ENCODE measurements at places on chromosomes 5 and 9.

GRCh38 chr5:37771731-37772130 is 68.1 kb downstream of the GDNF start:
- no peak for DNase-seq

DNA sequence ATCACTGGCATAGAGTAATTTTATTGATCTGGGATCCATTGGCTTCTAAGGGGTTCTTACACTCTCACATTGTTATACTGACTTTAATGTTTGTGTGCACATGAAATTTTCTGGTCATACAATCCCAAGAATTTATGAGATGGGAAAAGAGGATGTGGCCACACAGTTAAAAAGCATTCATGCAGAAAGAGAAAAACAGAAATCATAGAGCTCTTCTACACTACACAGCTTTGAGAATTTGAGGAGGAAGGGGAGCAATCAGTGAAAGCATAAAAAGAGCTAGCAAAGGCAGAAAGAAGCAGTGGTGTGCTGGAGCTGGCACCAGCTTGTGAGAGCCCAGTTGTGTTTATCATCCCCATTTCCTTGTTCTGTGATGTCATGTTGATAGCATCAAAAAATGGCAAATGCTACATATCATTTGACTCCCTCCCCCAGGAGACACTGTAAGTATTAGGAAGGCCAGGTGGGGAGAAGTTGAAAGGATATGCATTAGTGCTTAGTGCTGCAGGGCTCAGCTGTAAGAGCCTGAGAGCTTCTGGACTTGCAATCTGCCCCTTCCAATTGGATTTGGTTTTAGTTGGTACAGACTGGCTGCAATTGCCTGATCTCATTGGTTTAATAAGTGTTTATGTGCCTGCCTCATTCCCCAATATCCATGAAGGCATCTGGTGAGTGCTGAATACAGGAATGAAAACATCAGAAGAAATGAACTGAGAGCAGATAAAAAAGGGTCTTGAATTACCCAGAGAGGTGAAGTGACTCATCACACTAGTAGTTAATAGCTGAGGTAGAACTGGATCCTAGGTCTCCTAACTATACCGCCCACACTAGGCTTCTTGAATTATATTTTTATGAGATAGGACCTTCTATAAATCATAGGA is 30.9 kb downstream of the RHOBTB3 start:
- DNase-seq: no peak

DNA sequence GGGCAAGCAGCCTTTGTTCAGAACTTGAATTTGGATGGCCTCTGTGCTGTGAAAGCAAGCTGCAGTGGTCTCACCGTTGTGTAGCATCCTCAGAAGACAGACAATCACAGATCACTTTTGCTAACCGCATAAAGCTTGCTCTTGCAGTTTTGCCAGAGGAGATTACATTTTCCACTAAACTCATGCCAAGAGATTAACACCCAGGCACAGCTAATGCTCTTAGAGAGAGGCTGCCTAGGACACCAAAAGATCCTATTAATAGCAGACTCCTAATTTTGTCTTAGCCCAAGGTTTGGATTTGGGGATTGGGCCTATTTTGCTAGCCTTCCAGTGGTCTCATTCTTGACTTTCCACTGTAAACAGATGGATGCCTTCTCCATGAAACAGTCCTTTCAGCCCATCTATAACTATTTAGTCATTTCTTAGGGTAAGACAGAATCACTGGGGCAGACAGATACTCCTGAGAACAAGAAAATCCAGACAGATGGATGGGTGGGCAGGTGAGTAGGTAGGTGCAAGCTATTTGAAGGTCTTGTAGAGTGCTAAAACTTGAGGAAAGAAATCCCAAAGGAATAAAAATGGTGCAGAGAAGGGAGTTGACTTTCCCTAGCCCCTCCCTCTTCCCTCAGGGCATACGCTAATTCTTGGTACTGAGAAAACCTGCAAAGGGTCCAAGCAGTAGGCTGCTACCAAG is 506.2 kb downstream of the SPOCK1 start:
- no peak for DNase-seq

- no peak for DNase-seq
Measured at GRCh38 chr9:123044586-123044985, 11.1 kb downstream of the GPR21 start.

DNA sequence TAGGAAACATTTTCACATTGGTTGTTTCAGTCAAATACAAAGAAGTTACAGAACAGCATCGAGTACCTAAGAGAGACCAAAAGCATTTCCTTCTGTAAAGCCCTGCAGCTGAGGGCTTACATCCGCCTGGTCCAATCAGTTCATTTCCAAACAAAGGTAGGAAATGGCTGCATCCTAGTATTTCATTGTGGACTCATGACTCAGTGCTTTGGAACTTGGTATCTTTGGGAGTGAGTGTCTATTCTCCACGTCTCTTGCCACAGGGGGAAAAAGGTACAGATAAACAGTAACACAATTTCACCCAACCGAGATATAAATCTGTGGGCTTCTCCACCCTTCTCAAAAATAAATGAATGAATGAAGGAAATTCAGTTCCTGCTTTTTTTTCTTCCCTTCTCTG is 75.4 kb downstream of the NFIB start:
- DNase-seq: no peak

- no peak for DNase-seq
Measured at GRCh38 chr9:114638404-114638803, 19.2 kb downstream of the TEX53 start.

GRCh38 chr9:72809586-72809985 is 143.3 kb downstream of the ALDH1A1 start:
- no peak for DNase-seq

DNA sequence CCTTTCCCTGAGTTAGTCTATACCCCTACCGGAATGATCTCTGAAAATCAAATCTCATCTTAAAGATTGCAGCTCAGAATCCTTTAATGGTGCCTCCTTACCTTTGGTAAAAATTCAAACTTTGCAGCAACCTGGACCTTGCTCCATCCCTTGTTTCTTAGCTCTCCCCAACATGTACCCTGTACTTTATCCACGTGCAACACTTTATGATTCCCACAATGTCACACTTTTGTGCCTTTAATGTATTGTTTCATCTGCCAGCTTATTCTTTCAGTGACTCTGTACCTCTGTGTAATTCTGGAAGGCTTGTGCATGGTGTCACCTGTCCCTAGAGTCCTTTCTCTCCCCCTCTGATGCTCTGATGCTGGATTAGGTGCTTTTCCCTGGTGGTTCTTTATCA is 9.5 kb downstream of the ACO1 start:
- no peak for DNase-seq

DNA sequence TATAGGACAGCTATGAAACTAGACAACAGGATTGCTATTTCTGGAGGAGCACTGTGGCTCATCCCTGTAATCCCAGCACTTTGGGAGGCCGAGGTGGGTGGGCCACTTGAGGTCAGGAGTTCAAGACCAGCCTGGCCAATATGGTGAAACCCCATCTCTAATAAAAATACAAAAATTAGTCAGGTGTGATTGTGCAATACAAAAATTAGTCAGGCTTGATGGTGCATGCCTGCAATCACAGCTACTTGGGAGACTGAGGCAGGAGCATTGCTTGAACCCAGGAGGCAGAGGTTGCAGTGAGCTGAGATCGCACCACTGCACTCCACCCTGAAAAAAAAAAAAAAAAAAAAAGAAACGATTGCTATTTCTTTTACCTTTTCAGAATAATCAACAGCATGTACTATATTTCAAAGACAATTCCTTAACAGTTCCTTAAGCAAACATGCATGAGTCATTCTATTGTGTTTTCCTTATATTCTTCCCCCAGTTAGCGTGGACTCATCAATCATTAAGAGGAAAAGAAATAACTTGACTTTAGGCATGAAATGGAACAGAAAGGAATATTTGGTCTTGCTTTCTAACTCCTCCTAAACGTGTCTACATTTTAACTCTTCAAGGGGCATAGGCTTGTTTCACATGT is 162.6 kb downstream of the TAF11L14 start:
- DNase-seq: no peak

DNA sequence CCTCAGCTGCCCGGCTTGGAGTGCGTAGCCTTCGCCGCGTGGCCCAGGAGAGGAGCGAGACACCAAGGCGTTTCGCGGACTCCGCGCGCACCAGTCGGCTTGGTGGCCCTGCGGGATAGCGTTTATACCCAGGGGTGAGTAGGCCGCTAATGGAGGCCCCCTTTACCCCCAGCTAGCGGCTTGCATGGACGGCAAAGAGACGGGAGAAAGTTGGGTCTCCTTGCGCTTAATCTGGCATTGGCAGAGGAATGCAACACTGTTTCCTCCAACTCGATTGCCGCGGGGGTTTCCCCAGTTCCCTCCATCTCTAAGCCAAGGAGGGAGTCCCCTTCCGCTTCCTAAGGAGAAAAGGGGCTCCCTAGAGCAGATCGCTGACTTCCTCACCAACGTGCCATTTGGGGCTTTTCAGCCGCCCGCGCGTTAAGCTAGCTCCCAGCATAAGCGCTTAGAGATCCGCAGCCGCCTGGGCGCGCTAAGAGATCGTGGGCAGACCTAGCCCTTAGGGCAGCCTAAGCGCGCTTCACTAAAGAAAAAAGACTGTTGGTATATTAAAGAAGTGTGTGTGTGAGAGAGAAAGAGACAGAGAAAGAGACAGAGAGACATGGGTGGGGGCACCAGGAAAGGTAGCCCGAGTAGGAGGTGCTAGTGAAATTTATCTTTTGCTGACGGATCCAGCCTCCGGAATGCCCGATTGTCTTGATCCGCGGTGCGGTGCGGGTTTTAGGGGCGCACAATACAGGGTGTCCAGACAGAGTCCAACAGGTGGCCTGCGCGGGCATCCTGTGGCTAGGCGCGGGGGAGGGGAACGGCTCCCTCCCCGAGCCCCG is 597.9 kb upstream of the SGCD start:
- no peak for DNase-seq

- no peak for DNase-seq
Measured at GRCh38 chr5:172830876-172831662, 3.0 kb upstream of the ERGIC1 start.

- DNase-seq: no peak
Measured at GRCh38 chr5:111509119-111509518, 3.2 kb downstream of the STARD4 start.

DNA sequence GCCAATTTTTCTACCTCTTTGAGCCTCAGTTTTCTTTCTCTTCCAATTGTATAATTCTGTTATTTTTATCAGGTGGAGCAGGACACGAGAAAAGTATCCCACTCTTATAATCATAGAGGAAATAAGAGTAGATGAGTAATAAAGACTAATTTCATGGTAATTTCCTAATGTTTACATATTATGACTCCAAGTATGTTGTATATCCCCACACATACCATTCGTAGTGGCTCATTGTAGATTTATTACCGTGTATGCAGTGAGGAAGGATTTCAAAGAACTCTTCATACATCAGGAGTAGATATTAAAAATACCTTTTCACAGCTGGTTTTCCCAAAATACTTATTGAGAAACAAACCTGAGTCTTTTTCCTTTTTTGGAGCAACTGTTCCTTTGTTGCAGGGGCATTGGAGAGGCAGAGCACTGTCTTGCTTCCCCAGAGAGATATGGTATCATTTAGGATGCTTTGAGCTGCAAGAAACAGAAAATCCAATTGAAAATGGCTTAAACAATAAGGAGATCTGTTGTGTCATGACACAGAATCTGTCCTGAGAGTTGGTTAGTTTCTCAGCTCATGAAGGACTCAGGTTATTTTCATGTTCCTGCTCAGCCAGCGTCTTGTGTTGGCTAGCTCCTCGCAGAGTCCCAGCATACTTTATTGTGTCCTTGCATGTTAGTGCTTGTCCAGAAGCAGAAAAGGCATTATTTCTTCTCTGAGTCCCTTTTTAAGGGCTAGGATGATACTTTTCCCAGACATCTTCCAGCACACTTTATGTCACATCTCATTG is 291.2 kb downstream of the ARHGAP26 start:
- DNase-seq: no peak

DNA sequence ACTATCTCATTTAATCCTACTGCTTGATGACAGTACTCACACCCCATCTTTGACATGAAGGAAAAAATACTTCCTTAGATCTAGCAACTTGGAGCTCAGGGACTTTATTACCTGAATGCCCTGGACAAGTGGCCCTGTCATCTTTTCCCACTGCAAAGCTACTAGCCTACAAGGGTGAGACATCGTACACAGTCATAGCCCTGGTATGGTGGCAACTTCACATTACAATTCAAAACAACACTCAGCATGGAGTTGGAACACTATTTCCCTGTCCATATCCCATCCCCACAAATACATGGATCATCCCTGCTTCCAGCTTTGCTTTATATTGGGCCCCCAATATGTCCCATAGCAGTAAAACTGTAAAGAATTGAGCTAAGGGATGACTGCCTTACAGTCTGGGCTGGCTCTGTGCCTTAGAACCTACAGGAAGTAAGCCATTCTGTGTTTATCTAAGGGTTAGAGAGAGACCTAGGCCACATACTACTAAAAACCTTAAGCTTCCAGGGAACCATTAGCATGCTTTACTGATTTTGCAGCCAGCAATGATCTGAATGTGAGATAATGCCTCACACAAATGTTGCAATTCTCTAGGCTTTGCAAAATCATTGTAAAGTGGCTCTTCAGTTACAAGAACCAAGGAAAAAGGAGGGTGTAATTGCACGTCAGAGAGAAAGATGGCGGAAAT is 55.9 kb downstream of the OTULIN start:
- DNase-seq: no peak

- DNase-seq: no peak
Measured at GRCh38 chr9:121528642-121529041, 29.0 kb upstream of the GGTA1 start.

DNA sequence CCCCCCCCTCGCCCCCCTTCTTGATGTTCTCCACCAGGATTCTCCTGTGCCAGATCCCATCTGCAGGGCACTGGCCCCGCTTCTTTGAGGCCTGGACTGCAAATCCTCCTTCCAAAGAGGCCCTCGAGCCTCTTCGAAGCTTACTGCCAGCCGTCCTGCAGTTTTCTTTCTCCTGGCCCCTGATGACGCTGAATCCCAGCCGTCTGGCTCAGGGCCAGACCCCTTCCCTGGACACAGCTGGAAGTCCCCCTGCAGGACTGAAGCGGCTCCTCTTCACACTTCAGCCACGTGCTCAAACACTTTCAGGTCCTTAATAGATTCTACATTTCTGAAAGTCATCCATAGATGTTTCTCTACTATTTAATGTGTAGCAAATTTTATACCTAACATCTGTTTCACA is 121.5 kb downstream of the EHMT1 start:
- no peak for DNase-seq

DNA sequence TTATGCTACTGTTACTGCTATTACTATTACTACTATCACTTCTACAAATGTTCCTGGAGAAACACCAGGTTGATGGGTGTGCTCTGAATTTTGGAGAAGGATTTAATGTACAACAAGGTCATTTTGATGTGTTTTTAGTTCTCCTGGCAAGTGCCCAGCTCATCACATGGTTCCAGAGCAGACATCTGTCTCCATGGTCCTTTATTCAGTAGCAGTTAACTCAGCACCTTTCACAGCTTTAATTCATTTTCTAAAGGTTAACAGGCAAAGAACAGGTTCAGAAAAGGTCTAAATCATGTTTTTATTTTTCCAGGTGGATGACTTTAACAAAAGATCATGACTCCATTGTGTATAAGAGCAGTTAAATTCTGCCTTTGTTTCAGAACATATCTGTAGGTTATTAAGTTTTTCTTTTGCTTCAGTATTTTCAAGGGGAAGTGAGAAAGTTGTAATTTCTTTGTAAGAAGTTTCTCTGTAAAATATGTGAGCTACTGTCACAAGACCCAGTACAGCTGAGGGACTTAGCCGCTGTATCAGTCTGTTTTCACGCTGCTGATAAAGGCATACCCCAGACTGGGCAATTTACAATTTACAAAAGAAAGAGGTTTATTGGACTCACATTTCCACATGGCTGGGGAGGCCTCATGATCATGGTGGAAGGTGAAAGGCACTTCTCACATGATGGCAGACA is 41.9 kb downstream of the MTRR start:
- DNase-seq: no peak

Data from activated CD4-positive, alpha-beta memory T cell treated with anti-CD3 and anti-CD28 coated beads for 36 hours (primary cell).